ENCODE measurements at places on chromosomes 2 and 18.
A peak's percentile ranks its signal among the peaks of the same experiment; 100 is the strongest.

GRCh38 chr2:95007822-95008221 is 17.7 kb upstream of the MAL start:
- peak; percentile 57 for DNase-seq

- DNase-seq: no peak
Observed at GRCh38 chr2:67208887-67209500, 188.1 kb upstream of the ETAA1 start.

DNA sequence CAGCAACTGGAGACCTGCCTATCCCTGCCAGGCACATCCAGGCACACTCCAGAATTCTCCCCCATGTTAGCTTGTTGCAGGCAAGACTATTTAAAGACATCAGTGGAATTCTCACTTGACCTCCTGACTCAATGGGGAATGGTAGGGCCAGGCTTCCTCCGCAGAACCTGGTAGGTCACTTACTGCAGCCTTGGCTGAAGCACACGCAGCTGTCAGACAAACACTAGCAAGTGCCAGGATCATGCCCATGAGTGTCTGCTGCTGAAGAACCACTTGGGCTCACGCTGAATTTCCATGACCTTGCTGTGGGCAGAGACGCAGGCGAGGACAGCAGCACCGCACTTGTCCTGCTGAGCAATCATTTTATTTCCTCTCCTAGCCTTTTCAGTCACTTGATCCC is 3.2 kb downstream of the LRRC30 start:
- no peak for DNase-seq

- no peak for DNase-seq
Observed at GRCh38 chr2:172555272-172555521, 693 bp upstream of the PDK1 start.

- no peak for DNase-seq
Observed at GRCh38 chr18:42620657-42621056, 494.8 kb downstream of the RIT2 start.

DNA sequence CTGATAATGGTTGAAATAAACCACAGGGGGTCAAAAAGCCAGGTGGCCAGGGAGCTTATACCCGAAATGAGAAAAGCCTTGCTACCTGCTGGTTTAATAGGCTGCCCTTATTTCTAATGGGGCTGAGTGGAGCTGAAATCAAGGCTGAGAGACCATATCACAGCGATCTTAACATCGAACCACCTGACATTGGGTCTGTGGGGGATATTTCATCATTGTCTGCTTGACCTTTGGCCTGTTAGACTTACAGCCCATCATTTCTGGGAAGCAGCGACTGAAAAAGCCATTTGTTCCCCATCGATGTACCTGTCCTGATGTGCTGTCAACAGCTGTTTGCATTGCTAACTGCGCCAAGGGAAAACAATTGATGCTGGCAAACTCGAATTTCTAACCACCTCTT is 199.7 kb upstream of the SLC14A2 start:
- DNase-seq: no peak

GRCh38 chr2:67867735-67868134 is 195.1 kb downstream of the C1D start:
- no peak for DNase-seq

DNA sequence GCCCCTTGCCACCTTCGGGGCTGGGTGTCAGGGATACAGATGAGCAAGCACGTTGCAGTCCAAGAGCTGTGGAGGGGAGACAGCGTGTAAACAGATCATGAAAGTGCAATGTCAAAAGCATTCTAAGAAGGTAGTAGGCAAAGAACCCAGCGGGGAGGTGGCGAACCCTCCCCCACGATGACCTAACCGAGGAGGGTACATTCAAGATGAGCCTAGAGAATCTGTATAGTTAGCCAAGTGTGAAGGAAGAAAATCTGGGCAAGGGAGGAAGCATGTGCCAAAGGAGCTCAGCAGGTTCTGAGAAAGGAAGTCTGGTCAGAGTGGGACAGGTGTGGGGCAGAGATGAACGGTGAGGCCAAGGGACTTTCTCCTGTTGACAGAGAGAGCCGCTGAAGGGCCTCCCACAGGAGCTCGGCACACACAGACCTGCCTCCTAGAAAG is 106.9 kb downstream of the SP3 start:
- peak; percentile 89 for DNase-seq

DNA sequence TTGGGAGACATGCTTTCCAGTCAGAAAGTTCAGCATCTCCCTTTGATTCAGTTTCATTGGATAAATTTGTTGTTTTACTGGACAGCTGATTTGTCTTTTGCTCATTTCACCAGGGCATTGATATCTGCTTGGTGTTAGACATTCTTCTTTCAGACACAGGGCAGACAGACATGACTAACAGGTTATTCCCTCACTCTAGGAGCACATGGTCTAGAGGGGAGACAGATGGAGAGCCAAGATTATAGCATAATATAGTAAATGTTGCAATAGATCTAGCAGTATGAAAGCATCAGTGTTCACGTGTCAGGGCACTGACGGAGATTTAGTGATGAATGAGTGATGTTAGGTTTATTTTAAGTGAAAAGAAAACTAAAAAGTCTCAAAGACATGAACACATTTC is 187.0 kb upstream of the CYRIA start:
- no peak for DNase-seq

- DNase-seq: no peak
Observed at GRCh38 chr2:197558393-197558792, 42.5 kb downstream of the MOB4 start.

DNA sequence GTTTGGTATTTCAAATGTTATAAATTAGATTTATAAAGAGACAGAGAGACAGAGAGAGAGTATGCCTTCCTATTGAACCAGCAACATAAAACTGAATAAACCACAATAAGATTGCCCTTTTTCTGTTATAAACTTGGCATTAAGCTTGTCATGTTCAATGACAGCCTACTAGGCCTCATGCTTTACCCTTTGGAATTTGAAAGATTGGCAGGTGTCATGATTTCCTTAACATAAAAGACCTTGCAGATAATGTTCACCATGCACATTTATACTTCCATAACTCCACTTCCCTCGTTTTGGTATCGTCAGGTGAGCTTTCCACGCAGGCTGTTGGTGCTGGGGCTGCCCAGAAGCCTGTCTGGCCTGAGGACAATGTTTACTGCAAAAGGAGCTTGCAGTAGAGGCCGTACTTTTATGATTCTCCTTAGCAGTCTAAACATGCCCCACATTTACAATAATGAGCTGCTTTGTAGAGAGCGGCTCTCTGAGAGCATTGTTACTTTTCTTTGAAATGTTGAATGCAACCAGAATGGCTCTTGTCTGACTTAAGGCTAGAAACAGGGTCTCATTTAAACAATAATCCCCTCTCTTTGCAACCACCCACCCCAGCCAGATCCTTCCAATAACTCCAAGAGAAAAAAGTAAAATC is 379.1 kb upstream of the ATP5MC3 start:
- DNase-seq: no peak

GRCh38 chr2:121064186-121064585 is 220.8 kb downstream of the TFCP2L1 start:
- no peak for DNase-seq

DNA sequence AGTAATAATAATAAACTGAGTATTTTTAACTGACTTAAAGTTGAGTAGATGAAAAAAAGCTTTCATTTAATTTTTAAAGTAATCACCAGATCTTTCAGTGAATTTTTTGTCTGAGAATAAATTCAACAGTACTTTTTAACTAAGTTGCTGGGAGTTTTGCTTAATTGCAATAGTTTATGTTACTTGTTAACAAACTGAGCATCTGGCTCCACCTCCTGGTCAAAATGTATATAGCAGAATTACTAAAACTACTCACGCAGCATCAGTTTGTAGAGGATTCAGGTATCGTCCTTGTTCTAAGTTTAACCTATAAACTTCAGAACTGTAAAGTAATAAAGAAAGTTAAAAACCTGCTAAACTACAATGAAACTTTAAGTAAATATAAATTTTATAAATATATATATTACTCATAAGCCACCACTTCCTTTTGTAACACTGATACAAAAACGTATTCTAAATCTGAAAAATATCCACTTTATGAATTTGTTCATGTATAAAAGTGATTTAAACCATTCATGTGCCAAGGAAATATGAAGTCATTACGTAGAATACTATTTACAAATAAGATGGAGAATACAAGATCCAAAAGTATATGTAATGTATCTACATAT is 21.3 kb downstream of the NOL10 start:
- peak; percentile 71 for DNase-seq

DNA sequence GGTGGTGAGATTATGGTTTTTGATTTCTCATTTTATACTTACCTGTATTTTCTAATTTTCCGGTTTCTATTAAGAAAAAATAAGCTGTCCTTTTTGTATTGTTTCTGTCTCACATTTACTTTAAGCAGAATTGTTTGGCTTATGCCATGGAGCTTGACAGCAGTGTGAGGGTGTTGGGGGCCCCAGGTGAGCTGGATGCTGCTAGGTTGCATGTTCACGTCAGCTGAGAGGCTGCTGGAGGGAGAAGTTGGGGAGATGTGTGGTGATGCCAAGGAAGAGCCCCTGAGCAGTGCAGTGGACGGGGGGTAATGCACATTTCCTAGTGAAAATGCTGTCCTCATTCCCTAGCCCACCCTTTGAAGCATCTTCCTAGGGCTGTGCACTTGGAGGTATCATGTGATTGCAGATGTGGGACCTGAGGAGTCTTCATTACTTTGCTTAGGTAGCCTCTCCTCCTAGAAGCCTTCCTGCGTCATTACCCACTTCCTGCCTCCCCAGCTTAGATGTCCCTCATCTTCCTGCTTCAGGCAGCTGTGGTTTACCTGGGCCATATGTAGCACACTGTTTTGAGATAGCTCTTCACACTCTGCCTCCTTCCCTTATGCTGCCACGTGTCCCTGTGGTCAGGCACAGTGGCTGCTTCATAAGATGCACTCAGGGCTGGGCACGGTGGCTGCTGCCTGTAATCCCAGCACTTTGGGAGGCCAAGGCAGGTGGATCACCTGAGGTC is 16.2 kb downstream of the ATG16L1 start:
- no peak for DNase-seq

- DNase-seq: peak; percentile 63
Observed at GRCh38 chr2:142914507-142915313, 37.2 kb downstream of the KYNU start.

DNA sequence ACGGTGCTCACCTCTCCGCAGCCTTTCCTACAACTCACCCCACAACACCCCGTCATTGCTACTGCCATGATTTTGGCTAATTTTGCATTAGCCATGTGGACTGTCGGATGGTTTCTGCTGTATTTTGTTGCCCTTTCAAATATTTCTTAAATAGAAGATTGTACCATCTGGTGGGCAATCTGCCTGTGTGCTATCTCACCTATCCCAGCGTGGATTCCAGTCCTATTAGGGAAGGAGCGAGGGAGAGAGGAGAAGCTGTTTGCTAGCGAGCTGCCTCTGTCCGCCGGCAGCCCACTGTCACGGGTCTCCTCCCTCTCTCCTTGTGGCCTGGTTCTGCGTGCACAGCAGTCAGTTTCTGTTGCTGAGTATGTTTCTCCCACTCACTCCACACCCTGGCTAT is 336.2 kb downstream of the TXNL1 start:
- no peak for DNase-seq

DNA sequence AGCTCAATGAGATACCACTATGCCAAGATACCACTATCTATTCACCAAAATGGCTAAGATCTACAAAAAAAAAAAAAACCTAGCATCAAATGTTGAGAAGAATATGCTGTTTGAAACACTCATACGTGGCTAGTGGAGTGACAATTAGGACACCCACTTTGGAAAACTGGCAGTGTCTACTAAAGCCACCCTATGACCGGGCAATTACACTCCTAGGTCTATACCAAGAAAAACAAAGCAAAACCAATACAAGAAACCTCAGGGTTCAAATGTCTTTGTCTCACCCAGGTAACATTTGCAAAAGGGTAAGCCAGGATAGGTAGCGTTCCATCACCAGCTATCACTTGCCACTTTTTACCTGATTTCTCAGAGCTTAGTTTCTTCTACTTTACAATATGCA is 123.6 kb upstream of the CAB39 start:
- no peak for DNase-seq

GRCh38 chr18:51211552-51211951 is 14.1 kb upstream of the MEX3C start:
- DNase-seq: peak; percentile 43

DNA sequence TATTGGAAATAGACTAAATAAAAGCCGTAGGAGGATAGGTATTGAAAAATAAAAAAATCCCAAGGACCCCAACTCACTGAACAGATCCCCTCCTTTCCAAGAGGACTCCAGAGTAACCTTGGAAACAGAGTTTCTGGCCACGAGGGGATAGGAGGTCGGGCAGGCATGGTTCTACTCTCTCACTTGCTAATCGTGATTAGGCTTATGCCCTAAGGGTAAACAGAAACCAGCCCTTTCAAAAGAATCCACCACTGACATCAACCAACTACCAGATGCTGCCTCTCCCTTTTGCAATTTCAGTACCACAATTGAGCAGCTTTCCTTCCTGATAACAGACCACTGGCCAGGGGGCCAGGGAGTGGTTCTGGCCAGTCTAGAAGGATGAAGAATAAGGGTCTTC is 477.8 kb downstream of the EIPR1 start:
- no peak for DNase-seq

- no peak for DNase-seq
Observed at GRCh38 chr2:191544461-191545062, 133.4 kb upstream of the NABP1 start.

GRCh38 chr18:44870631-44871502 is 190.2 kb downstream of the SETBP1 start:
- DNase-seq: no peak

GRCh38 chr2:44372246-44372645 is 10.5 kb downstream of the CAMKMT start:
- DNase-seq: no peak

DNA sequence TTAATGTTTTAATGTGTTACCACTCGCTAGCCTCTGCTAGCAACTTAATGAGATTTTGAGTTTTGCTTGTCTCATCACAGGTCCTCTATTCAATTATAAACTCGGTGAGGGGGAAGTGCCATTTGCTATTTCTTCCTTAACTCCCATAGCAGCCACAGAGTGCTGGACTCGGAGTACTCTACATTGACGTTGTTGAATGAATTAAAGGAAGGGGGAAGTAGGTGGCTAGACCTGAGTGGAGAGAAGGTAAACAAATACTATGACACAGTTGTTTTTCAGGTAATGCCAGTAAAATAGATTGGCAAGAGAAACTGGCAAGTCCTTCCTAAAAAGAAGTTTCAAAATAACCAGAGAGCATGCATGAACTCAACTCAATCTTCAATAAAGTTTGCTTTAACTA is 339.3 kb downstream of the HRH4 start:
- no peak for DNase-seq

GRCh38 chr18:12314591-12315305 is 6.7 kb downstream of the TUBB6 start:
- no peak for DNase-seq

Measured in kidney tubule cell (primary cell).